Dermis microvascular lymphatic vessel endothelial cell (primary cell): ENCODE measurements at places on chromosomes 3 and 15.

DNA sequence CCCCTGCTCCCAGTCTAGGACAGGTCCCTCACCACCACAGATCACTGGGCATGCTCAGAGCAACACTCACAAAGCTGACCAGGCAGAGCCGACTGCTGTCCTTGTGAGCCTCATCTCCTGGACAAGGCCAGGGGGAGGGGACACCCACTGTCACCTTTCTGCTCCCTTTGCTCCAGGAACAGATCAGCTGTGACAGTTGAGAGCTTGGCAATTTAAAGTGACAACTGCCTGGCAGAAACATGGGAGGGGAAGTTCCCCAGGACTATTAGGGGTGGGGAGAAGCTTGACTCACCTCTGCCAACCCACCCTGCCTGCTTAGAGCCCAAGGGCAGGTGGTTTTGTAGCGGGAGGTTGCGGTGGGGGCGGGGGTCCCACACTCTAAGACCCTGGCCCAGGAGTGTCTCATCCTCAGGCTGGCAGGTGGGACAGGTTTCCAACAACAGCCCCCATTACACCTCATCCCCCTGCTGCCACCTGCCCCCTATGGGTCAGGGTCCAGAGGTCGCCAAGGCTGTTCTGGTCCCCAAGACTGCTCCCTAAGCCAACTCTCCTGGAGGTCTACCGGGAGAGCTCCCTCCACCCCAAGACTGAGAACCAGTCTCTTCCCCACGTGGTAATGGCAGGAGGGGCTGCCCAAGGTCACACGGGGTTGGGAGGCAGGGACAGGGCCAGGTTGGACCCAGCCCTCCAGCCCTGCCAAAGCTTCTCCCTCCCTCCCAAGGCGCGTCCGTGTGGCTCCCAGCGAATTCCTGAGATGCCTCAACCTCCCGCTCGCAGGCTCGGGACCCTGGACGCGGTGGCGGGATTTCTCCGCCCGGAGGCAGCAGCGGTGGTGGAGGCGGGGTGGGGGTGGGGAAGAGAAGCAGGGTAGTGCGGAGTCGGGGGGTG is 80.4 kb downstream of the IQSEC1 start:
- no peak for DNase-seq

DNA sequence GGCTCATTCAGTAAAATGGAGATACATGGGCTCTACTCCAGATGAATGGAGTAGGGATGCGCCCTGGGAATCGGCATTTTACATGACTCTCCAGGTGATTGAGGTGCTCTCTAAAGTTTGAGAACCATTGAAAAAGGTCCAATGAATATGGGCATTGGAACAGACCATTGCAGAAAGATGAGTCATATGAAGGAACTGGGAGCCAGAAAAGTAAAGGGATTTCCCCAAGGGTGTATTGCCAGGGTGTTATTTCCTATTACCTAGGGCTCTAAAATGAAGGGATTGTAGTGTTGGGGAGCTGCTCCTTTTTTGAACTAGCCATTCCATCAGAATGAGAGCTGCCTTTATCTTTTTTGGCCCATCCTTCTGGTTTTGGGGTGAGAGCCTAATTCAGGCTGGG is 21.7 kb downstream of the CLDN11 start:
- peak; percentile 42 for DNase-seq

- DNase-seq: peak; percentile 55
These were observed 736 bp downstream of the IREB2 start for GRCh38 chr15:78438619-78439285.

- DNase-seq: no peak
These were observed 17.3 kb upstream of the GABRB3 start for GRCh38 chr15:26790118-26790517.

DNA sequence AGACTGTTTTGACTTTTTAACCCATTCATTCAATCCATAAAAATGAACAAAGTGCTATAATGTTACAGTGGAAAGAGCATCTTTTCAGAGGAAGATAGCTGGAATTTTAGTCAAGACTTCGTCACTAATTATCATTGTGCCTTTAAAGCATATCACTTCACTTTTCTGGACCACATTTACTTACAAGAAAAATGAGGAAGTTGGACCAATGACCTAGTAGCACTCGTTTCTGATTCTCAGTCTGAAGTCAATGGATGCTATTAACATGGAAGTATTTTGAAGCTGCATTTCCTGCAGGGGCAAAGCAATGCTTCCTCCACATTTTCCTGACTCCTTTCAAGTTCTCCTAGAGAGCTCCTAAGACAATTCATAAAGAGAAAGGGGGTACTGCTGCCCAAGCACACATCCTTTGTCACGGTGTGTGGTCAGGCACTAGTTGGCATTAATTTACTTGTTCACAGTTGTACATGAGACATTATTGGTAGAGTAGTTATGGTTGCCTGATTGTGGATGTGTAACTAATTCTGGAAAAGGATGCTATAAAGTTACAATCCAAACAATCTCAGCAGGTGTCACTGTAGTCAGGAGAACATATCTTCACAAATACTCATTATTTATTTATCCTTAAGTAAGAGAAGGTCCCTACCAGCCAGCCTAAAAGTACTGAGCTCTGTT is 1049.1 kb downstream of the FHIT start:
- no peak for DNase-seq

DNA sequence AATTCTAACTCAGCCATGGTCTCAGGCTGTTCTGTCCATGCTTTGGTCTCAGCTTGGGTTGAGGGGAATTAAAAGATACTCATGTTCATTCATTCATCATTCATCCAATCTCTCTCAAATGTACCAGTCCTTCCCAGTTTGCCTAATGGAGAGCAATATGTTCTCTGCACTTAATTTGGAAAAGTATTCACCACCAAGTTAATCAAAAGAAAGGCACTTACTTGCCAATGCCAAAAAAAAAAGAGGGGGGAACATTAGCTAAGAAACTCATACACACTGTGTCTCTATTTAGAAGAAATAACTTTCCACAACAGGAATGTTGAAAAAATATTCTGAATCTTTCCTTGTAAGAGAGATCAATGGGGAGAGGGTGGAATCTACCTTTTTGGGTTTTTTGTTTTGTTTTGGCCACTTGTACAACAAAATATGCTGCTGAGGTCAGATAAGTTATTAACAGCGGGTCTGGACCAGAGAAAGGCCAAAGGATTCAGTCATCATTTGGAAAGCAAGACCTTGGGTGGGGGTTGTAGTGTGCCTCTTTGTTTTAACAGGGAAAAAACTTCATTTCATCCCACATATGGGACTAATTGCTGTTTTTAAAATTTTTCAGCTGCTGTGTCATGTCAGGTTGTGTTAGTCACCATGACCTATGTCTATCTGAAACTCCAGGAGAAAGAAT is 152.3 kb downstream of the FBN1 start:
- DNase-seq: no peak

- no peak for DNase-seq
These were observed 665 bp downstream of the FRMD4B start for GRCh38 chr3:69385123-69385722.

DNA sequence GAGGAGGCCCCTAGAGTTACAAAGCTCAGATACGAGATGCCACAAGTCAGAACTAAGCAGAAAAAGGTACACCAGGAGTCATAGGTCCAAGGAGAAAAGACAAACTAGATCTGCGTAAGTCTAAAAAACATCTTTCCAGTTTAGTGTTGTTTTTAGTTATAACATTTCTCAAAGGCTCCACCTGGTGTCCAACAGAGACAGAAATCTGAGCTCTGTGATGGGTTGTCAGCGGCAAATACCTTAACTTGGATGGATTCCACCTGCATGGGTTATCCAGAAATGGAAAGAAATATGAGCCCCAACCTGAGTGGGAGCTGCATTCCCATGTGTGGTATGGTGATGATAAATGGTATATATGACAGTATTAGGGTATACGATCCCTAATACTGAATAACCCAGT is 238.6 kb upstream of the CHRM5 start:
- no peak for DNase-seq

DNA sequence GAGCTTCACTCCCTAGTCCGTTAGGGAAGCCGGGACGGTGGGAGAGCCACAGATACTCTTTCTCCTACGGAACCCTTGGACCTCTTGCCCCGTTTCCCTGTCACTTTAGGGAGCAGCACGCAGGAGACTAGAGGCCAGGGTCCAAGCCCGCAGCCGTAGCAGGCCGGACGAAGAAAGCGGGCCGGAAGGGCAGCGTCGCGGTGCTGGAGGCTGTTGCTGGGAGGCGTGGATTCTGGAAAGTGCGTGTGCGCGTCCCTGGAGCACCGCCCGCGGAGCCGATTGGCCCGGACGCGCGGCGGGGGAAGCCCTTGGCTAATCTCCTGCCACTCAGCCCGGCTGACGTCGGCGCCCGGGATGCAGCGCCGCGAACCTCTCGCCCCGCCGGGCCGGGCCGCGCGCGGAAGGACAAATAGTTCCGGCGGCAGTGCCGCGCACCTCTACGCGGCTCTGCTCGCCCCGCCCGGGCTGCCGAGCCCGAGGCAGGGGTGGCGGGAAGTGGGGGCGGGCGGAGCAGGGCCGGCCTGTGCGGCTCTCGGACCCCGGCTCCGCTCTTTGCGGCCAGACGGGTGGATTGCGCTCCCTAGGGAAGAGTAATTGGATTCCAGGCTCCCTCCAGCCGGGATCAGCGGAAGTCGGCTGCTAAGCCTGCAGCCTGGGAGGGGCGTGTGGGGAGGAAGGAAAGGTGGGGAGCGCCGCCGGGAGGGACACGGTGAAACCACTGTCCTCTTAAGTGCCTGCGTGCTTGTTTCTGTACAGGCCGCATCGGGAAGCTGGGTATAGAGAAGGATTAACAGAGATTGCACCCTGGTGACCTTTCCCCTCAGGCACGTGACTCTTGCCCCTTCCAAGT is 31.3 kb upstream of the TCF12 start:
- peak; percentile 94 for DNase-seq

DNA sequence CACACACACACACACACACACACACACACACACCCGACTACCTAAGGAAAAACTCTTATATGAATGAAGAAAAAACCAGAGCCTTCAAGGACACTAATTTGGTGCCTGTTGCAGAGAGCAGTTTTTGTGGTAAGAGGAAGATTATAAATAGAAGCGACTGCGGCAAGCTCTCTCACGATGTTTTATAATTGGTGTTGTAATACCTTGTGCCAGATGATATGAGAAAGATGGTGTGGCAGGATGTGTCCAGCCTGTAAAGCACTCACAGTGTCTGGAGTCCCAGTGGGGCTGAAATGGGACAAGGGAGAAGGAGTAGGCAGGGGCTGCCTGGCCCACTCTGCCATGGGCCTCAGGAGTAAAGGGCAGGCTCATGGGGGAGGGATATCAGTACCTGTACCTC is 839.9 kb downstream of the AGBL1 start:
- DNase-seq: no peak

GRCh38 chr3:56989169-56989976 is 71.1 kb upstream of the SPATA12 start:
- no peak for DNase-seq

DNA sequence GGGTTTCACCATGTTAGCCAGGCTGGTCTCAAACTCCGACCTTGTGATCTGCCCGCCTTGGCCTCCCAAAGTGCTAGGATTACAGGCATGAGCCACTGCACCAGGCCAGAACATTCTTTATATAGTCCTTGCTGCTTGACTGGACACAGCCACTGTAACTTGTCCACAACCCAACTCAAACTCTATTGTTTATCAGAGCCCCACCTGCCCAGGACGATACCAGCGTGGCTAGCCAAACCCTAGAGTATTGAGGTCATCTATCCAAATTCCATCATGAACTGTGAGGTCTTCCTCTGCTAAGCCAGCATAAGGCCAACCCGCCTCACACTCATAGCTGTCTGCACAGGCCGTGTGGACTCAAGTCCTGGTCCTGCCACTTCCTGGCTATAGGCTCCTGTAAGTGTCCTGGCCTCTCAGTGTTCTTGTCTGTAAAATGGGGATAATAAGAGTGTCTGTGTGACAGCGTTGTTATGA is 63.9 kb downstream of the DAPK2 start:
- DNase-seq: no peak

- no peak for DNase-seq
These were observed 41.7 kb upstream of the GP5 start for GRCh38 chr3:194440756-194441155.
